Activated CD4-positive, alpha-beta T cell treated with anti-CD3 and anti-CD28 coated beads for 36 hours (primary cell): ENCODE measurements at places on chromosomes 3 and 15. TPM values are rescaled to one million over a fixed set of nuclear protein-coding genes. Genes with fewer than 3 reads are reported as not detected.

The TMCO5A gene
- not detected for total RNA-seq

The CD200R1 gene
- total RNA-seq = 1.4 TPM

The COL6A5 gene
- not detected for total RNA-seq

The RFTN1 gene
- 113 TPM for total RNA-seq

The SAMMSON gene
- not detected for total RNA-seq

The ST3GAL6 gene
- not detected for total RNA-seq

The DPH6 gene
- 8.1 TPM for total RNA-seq

The GOLGA6L25 gene
- total RNA-seq = not detected

The OR5K4 gene
- total RNA-seq = not detected

The SLC22A14 gene
- not detected for total RNA-seq

The ERICH6 gene
- 0.58 TPM for total RNA-seq

The NKIRAS1 gene
- 3.5 TPM for total RNA-seq

The ZIC4 gene
- not detected for total RNA-seq

The BLM gene
- total RNA-seq = 73.7 TPM

The AGBL1 gene
- total RNA-seq = 0.05 TPM

The CPN2 gene
- not detected for total RNA-seq

The ZNF80 gene
- 0.23 TPM for total RNA-seq

The PLA2G4B gene
- 5.0 TPM for total RNA-seq

The MOBP gene
- total RNA-seq = not detected

The KLF15 gene
- 0.32 TPM for total RNA-seq

The SLTM gene
- 85.9 TPM for total RNA-seq

The COLQ gene
- 1.1 TPM for total RNA-seq

The CCK gene
- total RNA-seq = not detected

The MB21D2 gene
- 2.2 TPM for total RNA-seq

The C2CD4A gene
- 0.73 TPM for total RNA-seq

The GP5 gene
- total RNA-seq = 0.39 TPM

The MANF gene
- 124 TPM for total RNA-seq

The MUC4 gene
- total RNA-seq = 0.14 TPM

The SLC7A14 gene
- not detected for total RNA-seq

The DGKG gene
- total RNA-seq = 0.71 TPM

The ATP8B4 gene
- total RNA-seq = 5.1 TPM

The CDC25A gene
- total RNA-seq = 32.5 TPM
